ENCODE measurements at places on chromosomes 6 and 20.
A peak's percentile ranks its signal among the peaks of the same experiment; 100 is the strongest.

DNA sequence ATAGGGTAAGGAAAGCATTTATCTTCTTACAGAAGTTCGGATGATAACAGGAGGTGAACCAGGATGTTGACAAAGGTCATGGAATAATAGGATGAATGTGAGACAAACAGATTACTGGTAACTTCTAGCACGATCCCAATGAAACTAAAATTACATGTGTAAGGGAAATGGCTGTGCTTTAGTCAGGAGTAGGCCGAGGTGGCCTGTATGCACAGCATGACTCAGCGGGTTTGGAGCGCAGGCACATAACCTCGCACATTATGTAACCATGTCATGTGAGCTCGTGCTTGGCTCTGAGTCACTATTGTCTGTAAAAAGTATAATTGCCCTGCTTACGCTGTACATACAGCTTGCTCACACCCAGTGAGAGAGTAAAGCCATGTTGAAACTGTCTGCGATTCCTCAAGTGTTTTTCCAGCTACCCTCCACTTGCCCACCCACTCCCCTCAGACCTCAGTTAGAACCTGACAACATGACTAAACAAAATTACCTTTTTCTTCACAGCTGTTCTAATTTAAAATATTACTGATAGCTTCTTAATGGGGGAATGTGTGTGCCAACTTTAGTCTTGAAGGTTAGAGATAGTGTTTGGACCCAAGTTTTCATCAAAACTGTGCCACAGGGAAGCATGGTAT, 8.2 kb downstream of the CYB5R4 start:
- no peak for DNase-seq

DNA sequence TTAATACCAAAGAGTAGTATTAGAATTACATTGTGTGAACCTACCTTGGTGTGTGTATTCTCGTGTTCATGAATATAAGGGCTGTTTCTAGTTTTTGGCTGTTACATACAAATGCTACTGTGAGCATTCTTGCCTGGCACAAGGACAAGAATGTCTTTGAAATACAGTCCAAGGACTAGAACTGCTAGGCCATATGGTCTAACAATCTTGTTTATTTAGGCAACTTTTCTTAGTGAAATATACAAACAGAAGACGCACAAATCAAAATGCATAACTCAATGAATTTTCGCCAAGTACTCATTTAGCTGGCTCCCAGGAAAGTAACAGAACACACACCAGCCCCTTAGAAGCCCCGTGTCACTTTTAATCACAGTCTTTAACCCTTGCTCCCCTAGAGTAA, 28.5 kb downstream of the KDM1B start:
- DNase-seq = no peak

DNA sequence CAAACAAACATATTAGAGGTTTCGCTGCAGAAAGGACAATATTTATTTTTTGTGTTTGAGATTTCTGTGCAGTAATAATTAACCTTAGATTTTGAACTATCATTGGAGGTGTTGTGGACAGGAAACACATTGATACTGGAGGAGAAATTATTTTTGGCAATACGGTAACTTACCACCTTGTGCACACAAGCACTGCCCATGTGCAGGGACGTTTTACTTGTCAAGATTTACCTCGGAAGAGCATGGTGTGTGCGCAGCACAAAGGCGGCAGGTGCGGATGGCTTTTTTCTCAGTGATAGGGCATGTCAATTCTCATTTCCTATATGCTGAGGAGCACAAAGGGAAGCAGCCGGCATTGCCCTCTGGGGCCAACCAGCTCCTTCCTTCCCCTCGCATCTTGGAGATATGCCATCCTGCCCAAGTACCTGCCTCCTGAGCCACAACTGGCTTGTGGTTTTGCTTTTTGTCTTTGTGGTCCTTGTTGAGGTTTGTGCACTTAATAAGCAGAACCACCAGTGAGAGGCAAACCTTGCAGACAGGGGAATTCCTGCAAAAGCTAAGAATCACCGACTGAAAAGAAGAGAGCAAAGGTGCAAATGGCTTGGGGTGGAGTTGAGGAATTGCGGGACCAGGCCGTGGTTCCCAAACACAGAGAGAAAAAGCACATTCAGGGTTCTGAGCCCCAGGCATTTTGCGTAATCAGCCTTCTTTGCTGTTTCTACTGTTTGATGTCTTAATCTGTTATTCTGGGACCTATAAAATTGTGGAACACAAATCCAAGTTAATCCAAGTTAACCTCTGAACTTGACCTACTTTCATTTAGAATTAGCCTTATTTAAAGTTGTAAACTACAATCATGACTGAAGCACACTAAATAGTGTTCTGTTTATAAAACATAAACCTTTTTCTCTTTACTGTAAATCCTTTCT, 21.9 kb downstream of the SAMD5 start:
- DNase-seq = no peak

- no peak for DNase-seq
Measured at GRCh38 chr6:69584536-69584912, 212.3 kb downstream of the LMBRD1 start.

DNA sequence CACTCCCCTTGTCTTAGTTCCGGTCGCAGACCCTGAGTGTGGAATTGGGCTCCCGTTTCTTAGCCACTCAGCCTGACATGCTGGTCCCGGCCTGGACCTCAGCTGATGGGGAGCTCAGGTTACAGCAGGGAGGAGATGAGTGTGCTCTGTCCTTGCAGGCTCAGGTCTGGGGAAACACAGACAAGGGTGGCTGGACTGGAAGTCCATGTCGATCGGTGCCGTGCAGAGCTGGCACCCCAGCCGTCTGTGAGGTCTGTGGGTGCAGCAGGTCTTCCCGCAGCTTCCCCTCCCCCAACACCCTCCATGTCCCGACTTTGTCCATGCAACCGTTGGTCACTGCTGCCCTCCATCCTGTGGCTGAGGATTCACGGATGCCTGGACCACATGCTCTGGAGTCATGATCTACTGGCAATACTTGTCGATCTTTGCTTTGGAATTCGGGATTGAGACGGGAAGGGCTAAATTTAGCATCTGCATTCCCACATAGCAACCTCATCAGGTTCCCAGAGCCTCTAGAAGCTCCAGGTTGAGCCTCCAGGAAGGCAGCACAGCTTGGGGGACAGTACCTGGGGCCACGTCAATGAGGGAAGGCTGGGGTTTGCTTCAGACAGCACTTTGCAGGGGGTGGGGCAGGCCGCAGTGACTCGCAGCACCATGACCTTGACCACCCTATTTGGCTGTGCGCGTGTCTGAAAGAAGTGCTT, 118.8 kb downstream of the PSMB1 start:
- peak; percentile 24 for DNase-seq

- DNase-seq = no peak
Measured at GRCh38 chr6:117711369-117711768, 36.1 kb downstream of the NUS1 start.

DNA sequence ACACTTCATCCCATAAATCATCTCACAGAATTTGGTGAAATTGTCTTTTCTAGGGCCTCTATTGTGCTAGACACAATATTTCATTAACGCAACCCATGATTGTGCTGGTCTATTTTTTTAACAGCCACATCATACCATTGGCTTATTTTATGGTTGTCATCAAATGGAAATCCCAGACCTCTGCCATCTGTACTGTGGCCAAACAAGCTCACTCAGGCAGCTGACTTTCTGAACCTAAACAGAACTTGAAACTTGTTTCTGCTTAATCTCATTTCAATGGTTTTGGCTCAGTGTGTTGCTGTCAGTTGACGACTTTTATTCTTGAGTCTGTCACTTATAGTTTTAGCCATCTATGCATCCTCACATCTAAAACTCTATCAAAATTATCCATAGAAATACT, 111.8 kb downstream of the HAO1 start:
- no peak for DNase-seq

DNA sequence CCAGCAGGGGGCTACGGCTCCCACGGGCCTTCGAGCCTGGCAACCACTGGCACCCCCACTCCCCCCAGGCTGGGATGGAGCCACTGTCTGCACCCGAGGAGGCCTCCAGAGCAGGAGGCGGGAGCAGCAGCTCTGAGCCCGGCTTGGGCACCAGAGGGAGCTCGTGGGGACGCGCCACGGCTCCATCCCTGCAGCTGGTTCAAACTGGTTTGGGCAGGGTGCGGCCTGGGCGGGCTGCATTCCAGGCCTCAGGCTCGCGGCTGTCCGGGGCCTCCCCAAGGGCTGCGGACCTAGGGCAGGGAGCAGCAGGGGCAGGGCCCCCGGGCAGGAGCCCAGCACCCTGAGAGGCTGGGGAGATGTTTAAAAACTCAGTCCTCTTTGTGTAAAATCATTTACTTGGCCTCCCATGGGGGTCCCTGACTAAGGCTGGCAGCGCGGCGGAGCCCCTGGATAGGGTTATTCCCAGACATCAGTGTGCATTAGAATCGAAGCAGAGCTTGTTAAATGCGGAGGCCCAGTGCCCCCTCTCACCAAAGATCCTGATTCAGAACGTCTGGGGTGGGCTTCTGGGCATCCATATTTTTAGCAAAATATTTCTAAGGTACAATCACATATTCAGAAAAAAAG, 4.1 kb upstream of the BCAS4 start:
- peak; percentile 67 for DNase-seq

- DNase-seq = no peak
Measured at GRCh38 chr6:147700436-147701209, 192.1 kb downstream of the SAMD5 start.

DNA sequence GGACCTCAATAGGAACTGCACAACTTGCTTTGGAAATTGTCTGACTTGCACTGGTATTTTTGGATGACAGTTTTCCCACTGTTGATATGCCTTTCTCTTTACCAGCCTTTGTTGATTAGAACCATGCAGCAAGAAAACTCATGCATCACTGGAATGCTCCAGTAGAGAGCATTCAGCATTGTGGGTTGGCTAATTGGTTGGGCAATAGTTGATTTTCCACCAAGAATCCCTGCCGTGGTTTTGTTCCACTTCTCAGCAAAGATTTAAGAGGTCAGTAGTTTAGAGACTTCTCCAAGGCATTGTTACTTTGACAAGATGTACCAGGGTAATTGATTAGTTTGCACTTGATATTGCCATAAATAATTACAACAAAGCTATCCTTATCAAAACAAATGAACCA, 260.0 kb downstream of the DHX35 start:
- DNase-seq = no peak

DNA sequence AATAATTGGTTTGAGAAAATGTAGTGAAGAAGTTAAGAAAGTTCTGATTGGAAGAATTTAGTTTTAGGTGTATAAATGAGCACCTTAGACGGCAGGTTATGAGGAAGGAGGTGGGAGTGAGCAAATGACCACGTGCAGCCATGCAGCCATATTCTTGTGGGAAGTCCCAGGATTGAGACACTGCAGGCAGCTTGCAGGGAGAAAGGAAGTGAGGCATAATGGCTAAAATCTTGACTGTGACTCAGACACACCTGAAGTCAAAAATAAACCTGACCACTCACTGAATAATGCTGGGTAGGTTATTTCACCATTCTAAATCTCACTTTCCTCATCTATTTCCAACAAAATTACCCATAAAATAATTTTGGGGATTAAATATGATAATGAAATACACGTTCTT, 16.6 kb downstream of the DSE start:
- DNase-seq = no peak

- no peak for DNase-seq
Measured at GRCh38 chr6:5214570-5215052, 46.1 kb downstream of the LYRM4 start.

GRCh38 chr6:56963043-56963442, 8.1 kb downstream of the BEND6 start:
- DNase-seq = no peak

Measured in NCI-H2029 (cell line).